T-helper 17 cell (primary cell): ENCODE measurements at places on chromosomes 4 and X.

DNA sequence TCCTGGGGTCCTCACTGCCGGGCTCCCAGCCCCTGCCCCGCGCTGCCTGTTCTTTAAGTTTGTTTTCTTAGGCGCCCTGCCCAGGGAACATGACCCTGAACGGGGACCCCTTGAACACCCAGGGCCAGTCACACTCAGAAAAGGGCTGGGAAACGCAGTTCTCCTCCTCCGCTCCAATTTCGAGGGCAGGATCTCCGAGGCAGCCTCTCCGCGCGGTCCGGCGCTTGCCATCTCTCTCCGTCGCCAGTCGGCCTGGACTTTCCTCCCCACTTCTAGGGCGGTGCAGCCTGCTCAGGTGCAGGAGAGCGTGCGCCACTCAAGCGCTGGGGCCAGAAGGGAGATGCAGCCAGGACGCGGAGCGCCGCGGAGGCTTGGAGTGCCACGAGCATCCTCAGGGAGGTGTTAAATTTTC is 9.9 kb downstream of the PRDM8 start:
- no peak for DNase-seq
- H3K27me3 ChIP-seq: peaks cover 13% of the 10 kb centered on the region
- no peaks in the 10 kb centered on the region for H3K4me1 ChIP-seq
- H3K27ac ChIP-seq: no peak overlapping the region

GRCh38 chr4:111798840-111799239 is 346.4 kb upstream of the FAM241A start:
- no peak overlapping the region for H3K4me3 ChIP-seq
- no peaks in the 10 kb centered on the region for H3K4me1 ChIP-seq
- H3K27me3 ChIP-seq: no peaks in the 10 kb centered on the region
- H3K27ac ChIP-seq: no peak overlapping the region

GRCh38 chrX:40158036-40158706 is 60.4 kb upstream of the BCOR start:
- no peaks in the 10 kb centered on the region for H3K36me3 ChIP-seq
- H3K4me1 ChIP-seq: peaks cover 4% of the 10 kb centered on the region
- peak overlapping the region; percentile 68 for H3K4me3 ChIP-seq
- no peak for DNase-seq
- H3K27ac ChIP-seq: no peak overlapping the region

DNA sequence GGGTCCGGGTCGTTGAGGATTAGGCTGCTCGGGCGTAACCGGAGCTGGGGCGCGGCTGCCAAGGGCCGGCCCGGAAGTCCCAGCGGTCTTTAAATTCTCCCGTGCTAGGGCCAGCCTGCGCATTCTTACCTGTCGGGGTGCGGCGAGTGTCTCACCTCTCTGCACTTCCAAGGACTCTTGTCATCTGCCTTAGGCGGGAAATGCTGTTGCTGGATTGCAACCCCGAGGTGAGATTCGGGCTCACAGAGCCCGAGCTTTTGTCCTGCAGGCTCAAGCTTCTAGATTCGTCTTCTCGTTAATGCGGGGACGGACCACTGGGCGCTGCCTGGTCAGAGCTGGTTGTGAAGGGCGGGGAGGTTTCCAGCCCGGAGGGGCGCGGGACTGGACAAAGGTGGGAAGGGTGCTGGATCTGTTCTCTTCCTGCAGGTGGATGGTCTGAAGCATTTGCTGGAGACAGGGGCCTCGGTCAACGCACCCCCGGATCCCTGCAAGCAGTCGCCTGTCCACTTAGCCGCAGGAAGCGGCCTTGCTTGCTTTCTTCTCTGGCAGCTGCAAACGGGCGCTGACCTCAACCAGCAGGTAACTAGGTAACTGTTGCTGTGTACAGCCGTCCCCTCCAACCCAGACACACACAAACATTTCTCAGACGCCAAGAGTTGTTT is at the start of gene ANKRD37:
TSS of gene ANKRD37 (plus strand) at position 118 of the 662 bp plus-strand sequence. CDS start at position 201, 83 bp downstream.
- peaks cover 2% of the 10 kb centered on the region for H3K36me3 ChIP-seq
- H3K4me1 ChIP-seq: peaks cover 18% of the 10 kb centered on the region
- peak within 1 kb of the TSS; percentile 96 for H3K4me3 ChIP-seq
- peak within 1 kb of the TSS; percentile 94 for H3K27ac ChIP-seq
- DNase-seq: no peak

- DNase-seq: no peak
- H3K36me3 ChIP-seq: peaks cover 2% of the 10 kb centered on the region
- no peak overlapping the region for H3K27ac ChIP-seq
- no peaks in the 10 kb centered on the region for H3K4me1 ChIP-seq
Observed at GRCh38 chr4:37549041-37549440, 137.1 kb downstream of the RELL1 start.

GRCh38 chr4:169311643-169312365 is 41.0 kb upstream of the SH3RF1 start:
- H3K4me3 ChIP-seq: no peak overlapping the region
- no peaks in the 10 kb centered on the region for H3K4me1 ChIP-seq
- H3K27ac ChIP-seq: no peak overlapping the region
- no peak for DNase-seq
- H3K36me3 ChIP-seq: no peaks in the 10 kb centered on the region

DNA sequence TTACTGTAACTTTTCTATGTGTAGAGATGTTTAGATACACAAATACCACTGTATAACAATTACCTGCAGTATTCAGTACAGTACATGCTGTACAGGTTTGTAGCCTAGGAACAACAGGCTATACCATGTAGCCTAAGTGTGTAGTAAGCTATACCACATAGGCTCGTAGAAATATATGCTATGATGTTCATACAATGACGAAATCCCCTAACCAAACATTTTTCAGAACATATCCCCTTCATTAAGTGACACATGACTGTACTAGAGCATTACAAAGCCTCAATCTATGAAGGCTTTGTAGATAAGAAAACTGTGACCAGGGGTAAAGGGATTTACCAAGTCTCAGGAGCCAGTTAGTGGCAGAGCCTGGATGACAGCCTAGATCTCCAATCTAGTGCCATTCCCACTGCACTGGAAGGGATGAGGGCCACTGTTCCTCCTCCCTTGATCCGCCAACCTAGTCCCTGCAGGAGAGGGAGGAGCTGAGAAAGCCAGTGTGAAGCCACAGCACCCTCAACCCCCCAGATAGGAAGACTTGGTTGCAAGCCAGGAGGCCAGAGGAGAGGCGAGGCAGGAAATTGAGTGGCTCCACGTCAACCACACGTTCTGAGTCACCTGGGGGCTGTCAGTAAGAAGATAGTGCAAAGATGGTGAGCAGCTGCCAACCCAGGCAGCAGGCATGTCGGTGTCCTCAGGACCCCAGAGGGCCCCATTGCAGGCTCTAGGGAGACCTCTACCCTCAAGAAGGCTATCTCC is 227.7 kb downstream of the BCOR start:
- H3K27me3 ChIP-seq: no peaks in the 10 kb centered on the region
- peak overlapping the region; percentile 87 for H3K4me3 ChIP-seq
- no peak for DNase-seq

- H3K4me1 ChIP-seq: peaks cover 25% of the 10 kb centered on the region
- DNase-seq: no peak
- H3K4me3 ChIP-seq: no peak overlapping the region
- H3K27ac ChIP-seq: peak overlapping the region; percentile 51
- peaks cover 2% of the 10 kb centered on the region for H3K36me3 ChIP-seq
Observed at GRCh38 chr4:122583906-122584305, 37.0 kb downstream of the IL21 start.

- peaks cover 2% of the 10 kb centered on the region for H3K4me1 ChIP-seq
- no peak for DNase-seq
- peaks cover 5% of the 10 kb centered on the region for H3K36me3 ChIP-seq
- H3K27me3 ChIP-seq: no peaks in the 10 kb centered on the region
- no peak overlapping the region for H3K27ac ChIP-seq
Observed at GRCh38 chr4:169439244-169439643, 168.5 kb upstream of the SH3RF1 start.

- H3K27ac ChIP-seq: no peak overlapping the region
- no peaks in the 10 kb centered on the region for H3K27me3 ChIP-seq
- H3K4me1 ChIP-seq: peaks cover 34% of the 10 kb centered on the region
- no peak overlapping the region for H3K4me3 ChIP-seq
Observed at GRCh38 chr4:139144911-139145551, 32.0 kb downstream of the ELF2 start.

DNA sequence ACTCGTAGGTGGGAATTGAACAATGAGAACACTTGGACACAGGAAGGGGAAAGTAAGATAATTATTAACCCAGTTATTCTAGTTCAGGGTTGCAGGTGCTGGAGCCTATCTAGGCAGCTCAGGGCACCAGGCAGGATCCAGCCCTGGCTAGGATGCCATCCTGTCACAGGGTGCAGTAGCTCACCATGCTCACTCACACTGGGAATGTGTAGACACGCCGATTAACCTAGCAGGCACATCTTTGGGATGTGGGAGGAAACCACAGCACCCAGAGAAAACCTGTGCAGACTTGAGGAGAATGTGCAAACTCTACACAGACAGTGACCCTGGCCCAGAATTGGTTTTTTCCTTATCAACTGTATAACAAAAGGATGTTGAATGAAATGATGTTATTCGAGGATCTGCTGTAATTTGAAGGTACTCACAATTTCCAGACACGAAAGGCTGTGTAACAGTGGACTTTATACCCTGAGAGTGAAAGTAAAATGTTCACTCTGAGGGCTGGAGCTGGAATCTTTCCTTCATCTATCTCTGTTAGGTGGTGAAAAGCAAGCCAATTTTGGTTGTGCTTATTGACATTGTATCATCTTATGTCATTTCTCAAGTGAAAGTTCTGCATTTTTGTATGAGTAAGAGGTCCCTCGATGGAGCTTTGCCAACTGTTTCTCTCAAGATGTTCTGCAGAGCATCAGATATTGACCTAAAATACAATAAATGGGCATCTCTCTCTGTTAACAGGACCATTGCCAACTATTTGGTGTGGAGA is 78.8 kb downstream of the PHEX start:
- no peaks in the 10 kb centered on the region for H3K4me1 ChIP-seq
- no peak for DNase-seq
- no peak overlapping the region for H3K27ac ChIP-seq
- H3K27me3 ChIP-seq: no peaks in the 10 kb centered on the region
- H3K36me3 ChIP-seq: peaks cover 2% of the 10 kb centered on the region

- DNase-seq: no peak
- no peaks in the 10 kb centered on the region for H3K27me3 ChIP-seq
- no peak overlapping the region for H3K27ac ChIP-seq
Observed at GRCh38 chrX:63761639-63762038, 23.4 kb downstream of the ARHGEF9 start.

- H3K4me3 ChIP-seq: no peak overlapping the region
- peaks cover 2% of the 10 kb centered on the region for H3K36me3 ChIP-seq
- no peaks in the 10 kb centered on the region for H3K27me3 ChIP-seq
- H3K27ac ChIP-seq: peak overlapping the region; percentile 47
- DNase-seq: no peak
- peaks cover 44% of the 10 kb centered on the region for H3K4me1 ChIP-seq
Observed at GRCh38 chr4:159108124-159108523, 5.2 kb downstream of the RAPGEF2 start.

GRCh38 chrX:7941390-7942042 is 14.3 kb upstream of the PNPLA4 start:
- no peak overlapping the region for H3K27ac ChIP-seq
- no peaks in the 10 kb centered on the region for H3K27me3 ChIP-seq
- H3K4me3 ChIP-seq: no peak overlapping the region

DNA sequence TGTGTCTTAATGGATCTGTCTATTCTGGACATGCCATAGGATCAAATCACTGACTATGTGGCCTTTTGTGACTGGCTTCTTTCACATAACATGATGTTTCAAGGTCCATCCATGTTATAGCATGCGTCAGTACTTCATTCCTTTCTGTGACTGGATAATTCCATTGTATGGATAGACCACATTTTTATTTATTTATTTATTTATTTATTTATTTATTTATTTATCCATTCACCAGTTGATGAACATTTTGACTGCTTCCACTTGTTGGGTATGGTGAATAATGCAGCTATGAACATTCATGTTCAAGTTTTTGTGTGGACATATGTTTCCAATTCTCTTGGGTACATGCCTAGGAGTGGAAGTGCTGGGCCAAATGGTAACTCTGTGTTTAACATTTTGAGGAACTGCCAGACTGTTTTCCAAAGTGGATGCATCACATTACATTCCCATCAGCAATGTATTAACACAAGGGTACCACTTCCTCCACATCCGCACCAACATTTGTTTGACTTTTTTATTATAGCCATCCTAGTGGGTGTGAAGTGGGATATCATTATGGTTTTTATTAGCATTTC is 14.0 kb downstream of the RTL5 start:
- peak overlapping the region; percentile 43 for H3K27ac ChIP-seq
- H3K36me3 ChIP-seq: no peaks in the 10 kb centered on the region
- DNase-seq: no peak
- peaks cover 21% of the 10 kb centered on the region for H3K4me1 ChIP-seq

- DNase-seq: no peak
- no peaks in the 10 kb centered on the region for H3K36me3 ChIP-seq
- H3K27ac ChIP-seq: no peak overlapping the region
- H3K4me1 ChIP-seq: no peaks in the 10 kb centered on the region
- H3K27me3 ChIP-seq: no peaks in the 10 kb centered on the region
Observed at GRCh38 chrX:55640854-55641253, 17.7 kb downstream of the FOXR2 start.

GRCh38 chrX:14030174-14030530 is 460 bp upstream of the GEMIN8 start:
- peaks cover 17% of the 10 kb centered on the region for H3K4me1 ChIP-seq
- H3K4me3 ChIP-seq: peak overlapping the region; percentile 96
- no peaks in the 10 kb centered on the region for H3K36me3 ChIP-seq

DNA sequence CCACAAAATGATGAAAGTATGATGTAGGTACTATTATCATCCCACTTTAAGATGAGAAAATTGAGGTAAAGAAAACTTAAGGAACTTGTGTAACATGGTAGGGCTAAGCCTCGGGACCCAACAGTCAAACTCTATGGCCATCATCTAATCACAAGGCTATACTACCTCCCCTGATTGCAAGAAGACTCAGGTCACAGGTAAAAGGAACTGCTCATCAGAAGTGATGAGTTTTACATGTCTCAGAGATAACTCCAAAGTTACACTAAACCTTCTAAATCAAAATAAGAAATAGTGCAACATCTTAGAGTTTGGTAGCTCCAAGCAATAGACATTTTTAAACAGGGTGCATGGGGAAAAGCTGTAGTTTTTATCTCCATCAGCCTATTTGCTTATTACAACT is 96.5 kb upstream of the MYOZ2 start:
- peaks cover 4% of the 10 kb centered on the region for H3K4me1 ChIP-seq
- no peak overlapping the region for H3K4me3 ChIP-seq
- peaks cover 3% of the 10 kb centered on the region for H3K36me3 ChIP-seq

DNA sequence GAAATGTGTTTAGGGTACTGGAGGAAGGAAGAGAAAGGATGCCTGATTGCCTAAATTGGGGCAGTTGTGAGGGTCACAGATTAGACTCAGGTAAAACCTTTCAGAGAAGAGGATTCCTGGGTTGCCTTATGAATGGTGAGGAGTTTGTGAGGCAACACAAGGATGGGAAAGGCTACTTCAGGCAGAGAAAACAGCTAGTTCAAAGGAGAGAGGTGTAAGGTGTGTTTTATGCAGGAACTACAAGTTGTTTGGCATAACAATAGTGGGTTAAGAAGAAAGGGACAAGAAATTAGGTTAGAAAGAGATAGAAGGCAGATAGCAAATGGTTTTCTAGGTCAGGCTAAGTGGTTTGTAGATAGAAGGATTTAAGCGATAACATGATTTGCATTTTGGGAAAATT is 75.1 kb upstream of the PGRMC2 start:
- H3K4me3 ChIP-seq: no peak overlapping the region
- no peaks in the 10 kb centered on the region for H3K4me1 ChIP-seq
- H3K27me3 ChIP-seq: no peaks in the 10 kb centered on the region
- DNase-seq: no peak
- H3K36me3 ChIP-seq: peaks cover 5% of the 10 kb centered on the region
